Peyer's patch (tissue), 4 donors: ENCODE measurements at places on chromosomes 7 and 10.

DNA sequence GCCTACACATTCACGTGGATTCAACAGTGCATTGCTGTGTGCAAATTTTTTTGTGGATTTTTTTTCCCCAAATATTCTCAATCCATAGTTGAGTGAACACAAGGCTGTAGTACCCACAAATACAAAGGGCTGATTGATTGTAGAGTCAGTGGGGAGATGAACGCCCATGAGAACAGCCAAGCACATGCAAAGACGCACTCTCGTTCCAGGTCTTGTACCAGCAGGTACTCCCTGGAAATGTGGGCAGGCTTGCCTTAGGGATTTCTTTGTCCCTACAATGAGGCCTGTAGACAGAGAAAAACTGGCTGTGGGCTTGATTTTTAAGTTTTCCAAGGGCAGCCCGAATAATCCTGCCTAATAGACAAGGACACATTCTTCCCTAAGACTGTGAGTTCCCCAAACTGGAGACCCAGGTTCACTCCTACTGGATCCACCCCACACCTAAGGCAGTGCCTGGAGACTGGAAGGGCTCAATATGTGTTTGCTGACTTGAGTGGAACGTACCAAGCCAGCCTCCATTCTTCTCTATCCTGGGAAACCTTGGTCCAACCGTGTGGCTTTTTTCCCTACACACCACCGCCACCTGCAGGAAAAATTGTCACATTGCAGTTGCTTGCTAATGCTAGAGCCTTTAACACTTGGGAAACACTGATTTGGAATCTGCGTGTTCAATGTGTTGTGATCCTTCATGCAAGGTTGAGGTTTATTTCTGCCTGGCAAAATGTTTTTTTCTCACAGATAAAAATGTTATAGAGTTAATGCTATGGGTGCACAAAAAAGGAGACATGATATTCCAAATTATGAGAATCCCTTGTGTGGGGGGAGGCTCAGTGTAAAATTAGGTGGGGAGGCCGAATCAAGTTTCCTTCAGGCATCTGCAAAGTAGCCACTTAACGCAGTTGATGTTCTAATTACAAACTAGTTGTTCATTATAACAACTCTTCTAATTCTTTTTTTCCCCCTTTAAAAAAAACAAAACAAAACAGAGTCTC lies 49.3 kb downstream of the PPP1R17 start:
- DNase-seq = peak; percentile 22
- H3K27ac ChIP-seq = no peak overlapping the region
- H3K4me1 ChIP-seq = no peaks in the 10 kb centered on the region
- no peaks in the 10 kb centered on the region for H3K36me3 ChIP-seq
- H3K4me3 ChIP-seq = no peak overlapping the region
- H3K27me3 ChIP-seq = no peaks in the 10 kb centered on the region

DNA sequence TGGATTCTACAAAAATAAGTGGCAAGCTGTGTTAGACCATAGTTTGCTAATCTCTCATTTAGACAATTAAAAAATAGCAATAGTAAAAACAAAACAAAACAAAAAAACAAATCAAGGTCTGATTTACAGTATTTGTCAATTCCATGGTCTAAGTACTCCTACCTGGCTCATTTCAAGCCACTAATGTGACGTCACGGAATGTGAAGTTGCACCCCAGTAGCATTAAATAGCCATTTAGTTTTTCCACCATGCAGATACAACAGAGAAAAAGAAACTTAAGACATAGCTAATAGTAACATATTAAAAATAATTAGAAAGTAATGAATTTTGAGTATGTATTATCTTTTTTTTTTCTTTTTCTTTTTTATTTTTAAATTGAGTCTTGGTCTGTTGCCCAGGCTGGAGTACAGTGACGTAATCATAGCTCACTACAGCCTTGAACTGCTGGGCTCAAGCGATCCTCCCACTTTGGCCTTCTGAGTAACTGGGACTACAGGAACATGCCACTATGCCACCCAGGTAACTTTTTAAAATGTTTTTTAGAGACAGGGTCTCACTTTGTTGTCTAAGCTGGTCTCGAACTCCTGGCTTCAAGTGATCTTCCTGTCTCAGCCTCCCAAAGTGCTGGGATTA lies 101.2 kb downstream of the MKX start:
- H3K4me3 ChIP-seq = no peak overlapping the region
- H3K4me1 ChIP-seq = no peaks in the 10 kb centered on the region
- H3K27me3 ChIP-seq = no peaks in the 10 kb centered on the region
- no peak for DNase-seq

DNA sequence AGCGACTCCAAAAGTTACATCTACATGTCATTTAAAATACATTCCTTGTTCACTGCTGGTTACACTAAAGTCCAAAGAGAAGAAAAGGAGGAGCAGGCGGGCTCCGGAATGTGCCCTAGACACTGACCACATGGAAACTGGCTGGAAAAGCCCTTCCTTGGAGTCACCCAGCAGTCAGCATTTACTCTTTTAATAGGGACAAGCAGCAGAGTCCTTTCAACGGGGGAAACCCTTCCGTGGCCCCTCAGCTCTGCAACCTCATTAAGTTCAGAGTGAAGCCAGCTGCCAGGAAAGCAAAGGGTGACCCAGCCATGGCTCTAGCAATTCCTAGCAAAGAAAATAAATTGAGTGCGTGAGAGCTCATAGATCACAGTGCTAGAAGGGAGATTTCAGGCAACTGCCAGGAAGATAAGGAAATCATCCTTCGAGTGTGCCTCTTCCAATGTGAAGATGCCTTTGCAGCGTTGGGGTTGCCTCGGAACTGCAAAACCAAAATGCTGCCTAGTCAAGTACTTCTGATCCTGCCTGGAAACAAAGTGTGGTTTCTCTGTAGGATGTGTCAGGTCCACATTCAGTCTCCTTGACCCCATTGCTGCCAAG lies 101.6 kb downstream of the SORBS1 start:
- H3K27ac ChIP-seq = no peak overlapping the region
- DNase-seq = no peak
- H3K36me3 ChIP-seq = no peaks in the 10 kb centered on the region

DNA sequence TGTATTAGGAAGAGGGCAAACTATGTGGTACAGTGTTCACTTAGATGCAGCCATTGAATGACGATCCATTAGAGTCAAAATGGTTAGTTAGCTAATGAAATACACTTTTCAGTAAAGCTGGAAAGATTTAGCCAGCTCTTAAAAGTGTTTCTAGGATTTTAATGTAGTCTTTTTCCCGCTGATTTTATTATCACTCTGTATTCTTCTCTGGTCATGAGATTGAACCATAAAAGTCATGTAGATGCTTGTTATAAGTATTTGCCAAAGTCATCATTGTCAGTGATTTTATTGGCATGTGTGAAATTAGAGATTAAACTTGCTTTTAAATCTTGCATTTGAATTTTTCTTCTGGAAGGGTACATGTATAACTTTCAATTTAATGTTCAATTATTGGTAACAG lies 93.8 kb downstream of the ADK start:
- no peaks in the 10 kb centered on the region for H3K36me3 ChIP-seq
- no peak overlapping the region for H3K4me3 ChIP-seq
- no peak for DNase-seq
- no peak overlapping the region for H3K27ac ChIP-seq
- no peaks in the 10 kb centered on the region for H3K4me1 ChIP-seq
- H3K27me3 ChIP-seq = no peaks in the 10 kb centered on the region

- H3K36me3 ChIP-seq = peaks cover 40% of the 10 kb centered on the region
- no peak overlapping the region for H3K4me3 ChIP-seq
- no peak for DNase-seq
Measured at GRCh38 chr7:495761-496321, 23.8 kb downstream of the PDGFA start.

- peak within 1 kb of the TSS; percentile 93 for H3K4me3 ChIP-seq
- no peaks in the 10 kb centered on the region for H3K36me3 ChIP-seq
- peak; percentile 83 for DNase-seq
- peaks cover 56% of the 10 kb centered on the region for H3K4me1 ChIP-seq
- no peaks in the 10 kb centered on the region for H3K27me3 ChIP-seq
- H3K27ac ChIP-seq = peak within 1 kb of the TSS; percentile 95
Measured at GRCh38 chr10:132397036-132397541, at the start of gene PWWP2B. Gene PWWP2B, plus strand, starts transcription at chr10:132397200. Its CDS starts 27 bp downstream, at chr10:132397227.

DNA sequence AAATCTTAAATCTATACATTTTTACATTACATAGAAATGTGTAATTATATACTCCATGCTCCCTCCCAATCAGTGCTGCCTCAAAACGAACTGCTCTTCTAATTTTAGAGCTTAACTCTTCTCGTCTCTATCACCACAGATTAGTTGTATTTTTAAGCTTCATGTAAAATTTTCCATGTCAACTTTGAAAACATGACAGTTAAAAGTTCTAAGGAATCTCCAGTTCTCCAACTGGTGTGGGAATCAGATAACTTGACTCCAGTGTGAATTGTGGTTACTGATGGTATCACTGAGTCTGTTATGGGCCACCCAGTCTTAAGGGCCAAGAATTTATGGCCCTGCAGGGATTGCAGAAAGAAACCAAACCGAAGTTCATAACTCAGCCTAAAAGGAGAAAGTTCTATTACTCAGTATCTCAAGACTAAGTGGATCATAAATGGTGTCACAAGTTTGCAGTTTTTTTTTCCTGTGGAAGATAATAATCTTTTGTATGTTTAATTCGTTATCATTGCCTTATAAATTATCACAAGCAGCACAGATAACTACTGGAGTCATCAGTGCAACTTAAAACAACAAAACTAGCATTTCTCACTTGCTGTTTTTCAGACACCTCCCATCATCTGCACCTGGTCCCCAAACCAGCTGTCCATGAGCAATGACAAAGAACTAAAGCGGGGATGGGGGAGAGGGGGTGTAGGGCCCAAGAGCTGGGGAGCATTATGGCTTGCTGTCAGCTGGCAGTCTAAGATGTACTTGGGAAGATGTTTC lies 31.5 kb upstream of the KMT2E start:
- peaks cover 74% of the 10 kb centered on the region for H3K4me1 ChIP-seq
- peak overlapping the region; percentile 98 for H3K27ac ChIP-seq
- no peak for DNase-seq
- no peaks in the 10 kb centered on the region for H3K27me3 ChIP-seq
- peak overlapping the region; percentile 71 for H3K4me3 ChIP-seq

DNA sequence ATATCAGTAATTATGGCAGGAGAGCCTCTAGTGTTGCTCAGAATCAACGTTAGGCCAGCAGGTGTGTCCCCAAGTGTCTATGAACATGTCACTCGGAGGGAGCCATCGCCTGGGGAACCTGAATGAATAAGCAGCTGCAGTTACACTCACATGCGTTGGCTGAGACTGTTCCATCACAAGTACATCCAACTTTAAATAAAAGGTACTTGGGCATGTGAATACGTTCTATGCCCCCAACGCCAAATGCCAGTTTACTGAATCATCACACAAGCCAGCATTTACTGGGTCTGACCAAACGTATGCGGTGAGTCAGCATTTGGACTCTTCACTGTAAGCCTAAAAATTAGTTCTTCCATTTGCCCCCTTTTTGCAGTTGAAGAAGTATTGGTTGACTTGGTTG lies 207.6 kb upstream of the PLXNA4 start:
- H3K36me3 ChIP-seq = peaks cover 20% of the 10 kb centered on the region
- DNase-seq = no peak
- H3K4me1 ChIP-seq = no peaks in the 10 kb centered on the region
- no peak overlapping the region for H3K27ac ChIP-seq
- H3K4me3 ChIP-seq = no peak overlapping the region

GRCh38 chr10:79417266-79417665 lies 28.2 kb downstream of the ZCCHC24 start:
- no peaks in the 10 kb centered on the region for H3K27me3 ChIP-seq
- H3K27ac ChIP-seq = no peak overlapping the region
- DNase-seq = peak; percentile 27
- H3K4me3 ChIP-seq = no peak overlapping the region
- no peaks in the 10 kb centered on the region for H3K36me3 ChIP-seq
- no peaks in the 10 kb centered on the region for H3K4me1 ChIP-seq
